ENCODE measurements at places on chromosomes 12 and 14. TPM values are rescaled to one million over a fixed set of nuclear protein-coding genes. Genes with fewer than 3 reads are reported as not detected.

RPS6KL1 gene
- 12.8 TPM for total RNA-seq

LRP1 gene
- 0.42 TPM for total RNA-seq

MDGA2 gene
- total RNA-seq, result not detected

SPIC gene
- not detected for total RNA-seq

- peaks cover 25% of the 10 kb centered on the region for H3K27me3 ChIP-seq
- H3K4me1 ChIP-seq, result no peaks in the 10 kb centered on the region
- H3K36me3 ChIP-seq, result no peaks in the 10 kb centered on the region
- no peak overlapping the region for H3K27ac ChIP-seq
Measured at GRCh38 chr12:69095765-69096477, 143.4 kb upstream of the CPSF6 start.

- H3K36me3 ChIP-seq, result peaks cover 13% of the 10 kb centered on the region
- no peak for DNase-seq
- H3K27me3 ChIP-seq, result no peaks in the 10 kb centered on the region
- H3K27ac ChIP-seq, result peak overlapping the region; percentile 60
- H3K4me1 ChIP-seq, result peaks cover 72% of the 10 kb centered on the region
- peak overlapping the region; percentile 89 for H3K4me3 ChIP-seq
Measured at GRCh38 chr12:120115692-120116440, 687 bp downstream of the RAB35 start.

DNA sequence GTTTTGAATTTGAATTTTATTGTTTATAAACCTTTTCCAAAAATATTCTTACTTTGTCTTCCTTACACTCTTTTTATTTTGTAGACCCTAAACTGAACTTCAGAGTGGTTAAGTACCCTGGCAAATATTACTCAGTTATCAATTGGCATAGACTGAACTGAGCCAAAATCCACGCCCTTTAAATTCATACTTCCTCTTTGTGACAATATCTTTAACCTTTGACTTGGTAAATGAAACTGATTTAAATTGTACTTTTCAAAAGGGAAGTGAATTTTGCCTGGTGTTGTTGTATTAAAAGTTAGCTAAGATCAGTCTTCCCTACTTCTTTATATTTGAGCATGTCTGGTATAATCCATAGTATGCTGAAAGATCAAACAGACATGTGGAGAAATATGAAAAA, 184.3 kb upstream of the USP15 start:
- no peak for DNase-seq
- H3K36me3 ChIP-seq, result no peaks in the 10 kb centered on the region
- H3K4me1 ChIP-seq, result no peaks in the 10 kb centered on the region
- H3K4me3 ChIP-seq, result no peak overlapping the region
- no peaks in the 10 kb centered on the region for H3K27me3 ChIP-seq

DNA sequence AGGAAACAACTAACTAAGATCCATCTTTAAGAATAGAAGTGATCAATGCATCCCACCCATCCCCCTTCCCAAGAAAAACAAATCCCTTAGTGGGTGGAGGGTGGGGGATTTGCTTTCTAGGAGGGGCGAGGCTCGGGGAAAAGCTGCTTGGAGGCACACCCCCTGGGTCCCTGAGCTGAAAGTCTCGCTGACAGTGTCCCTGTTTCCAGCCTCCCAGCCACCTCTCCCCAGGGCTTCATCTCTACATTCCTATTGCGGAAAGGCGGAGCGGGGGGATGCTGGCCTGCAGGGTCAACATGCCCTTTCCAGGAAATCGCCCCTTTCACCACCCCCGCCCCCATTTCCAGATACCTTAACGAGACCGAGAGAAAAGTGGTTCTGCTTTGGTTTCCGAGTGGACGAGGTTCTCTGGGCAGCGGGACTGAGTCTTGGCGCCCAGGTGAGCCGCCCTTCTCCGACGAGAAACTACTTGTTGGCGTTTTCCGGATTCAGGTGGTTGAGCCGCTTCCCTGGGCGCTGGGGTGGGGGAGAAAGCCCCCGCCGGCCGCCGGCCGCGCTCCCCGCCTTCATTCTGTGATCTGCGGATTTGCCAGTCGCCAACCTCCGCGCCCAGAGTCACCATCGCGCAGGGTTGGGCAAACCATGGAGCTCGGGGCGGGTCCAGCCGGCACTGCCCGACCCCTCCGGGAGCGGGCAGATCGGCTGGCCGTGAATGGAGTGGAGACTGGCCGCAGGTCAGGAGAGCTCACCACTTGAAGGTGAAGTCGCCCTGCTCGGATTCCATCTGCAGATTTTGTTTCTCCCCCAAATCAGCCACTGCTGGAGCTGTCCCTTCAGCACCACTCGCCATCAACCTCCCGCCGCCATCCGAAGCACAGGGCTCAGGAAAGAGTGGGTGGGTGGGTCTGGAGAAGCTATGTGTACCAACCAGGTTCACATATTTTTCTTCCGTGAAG, 505 bp downstream of the KCNC2 start:
- peaks cover 9% of the 10 kb centered on the region for H3K36me3 ChIP-seq
- H3K4me3 ChIP-seq, result no peak overlapping the region
- no peak for DNase-seq
- peaks cover 23% of the 10 kb centered on the region for H3K27me3 ChIP-seq
- H3K27ac ChIP-seq, result no peak overlapping the region
- peaks cover 4% of the 10 kb centered on the region for H3K4me1 ChIP-seq

DNA sequence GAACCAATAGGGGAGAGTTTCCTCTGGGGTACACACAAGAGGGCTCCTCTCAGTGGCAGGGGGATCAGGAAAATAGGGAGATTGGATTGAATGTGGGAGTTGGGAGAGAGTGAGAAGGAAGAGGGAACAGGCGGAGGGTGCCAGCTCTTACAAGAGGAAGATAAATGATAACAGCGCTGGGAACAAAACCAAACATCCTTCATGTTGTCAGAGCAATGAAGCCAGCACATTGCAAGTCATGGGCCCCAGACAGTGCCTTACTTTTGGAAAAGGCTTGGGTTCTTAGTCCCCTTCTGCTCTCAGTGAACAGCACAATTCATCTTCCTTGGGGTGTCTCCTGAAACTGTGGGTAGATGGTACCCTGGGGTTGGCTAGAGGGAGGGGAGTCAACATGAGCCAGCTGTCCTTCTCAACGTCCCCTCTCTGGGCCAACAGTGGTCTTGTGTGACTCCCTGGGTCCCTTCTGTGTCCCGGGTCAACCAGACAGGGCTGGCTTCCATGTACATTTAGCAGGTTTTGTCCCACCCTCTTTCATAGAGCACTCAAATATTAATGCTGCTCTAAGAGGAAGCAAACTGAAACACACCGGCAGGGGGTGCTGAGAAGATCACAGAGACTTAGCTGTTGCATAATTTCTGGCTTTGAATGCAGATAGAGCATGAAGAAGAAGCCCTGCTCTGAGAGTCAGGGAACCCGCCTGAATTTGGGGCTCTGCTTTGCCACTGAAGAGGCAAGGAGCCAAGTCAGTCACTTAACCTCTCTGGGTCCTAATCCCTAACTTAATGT, 138.5 kb downstream of the ESRRB start:
- no peaks in the 10 kb centered on the region for H3K4me1 ChIP-seq
- no peak overlapping the region for H3K27ac ChIP-seq
- H3K36me3 ChIP-seq, result no peaks in the 10 kb centered on the region
- H3K27me3 ChIP-seq, result peaks cover 27% of the 10 kb centered on the region
- H3K4me3 ChIP-seq, result no peak overlapping the region
- peak; percentile 20 for DNase-seq

- H3K27me3 ChIP-seq, result peaks cover 29% of the 10 kb centered on the region
- H3K4me3 ChIP-seq, result no peak overlapping the region
- no peak for DNase-seq
- H3K36me3 ChIP-seq, result no peaks in the 10 kb centered on the region
- no peaks in the 10 kb centered on the region for H3K4me1 ChIP-seq
- H3K27ac ChIP-seq, result no peak overlapping the region
Measured at GRCh38 chr14:64324461-64324860, 30.3 kb upstream of the ESR2 start.

DNA sequence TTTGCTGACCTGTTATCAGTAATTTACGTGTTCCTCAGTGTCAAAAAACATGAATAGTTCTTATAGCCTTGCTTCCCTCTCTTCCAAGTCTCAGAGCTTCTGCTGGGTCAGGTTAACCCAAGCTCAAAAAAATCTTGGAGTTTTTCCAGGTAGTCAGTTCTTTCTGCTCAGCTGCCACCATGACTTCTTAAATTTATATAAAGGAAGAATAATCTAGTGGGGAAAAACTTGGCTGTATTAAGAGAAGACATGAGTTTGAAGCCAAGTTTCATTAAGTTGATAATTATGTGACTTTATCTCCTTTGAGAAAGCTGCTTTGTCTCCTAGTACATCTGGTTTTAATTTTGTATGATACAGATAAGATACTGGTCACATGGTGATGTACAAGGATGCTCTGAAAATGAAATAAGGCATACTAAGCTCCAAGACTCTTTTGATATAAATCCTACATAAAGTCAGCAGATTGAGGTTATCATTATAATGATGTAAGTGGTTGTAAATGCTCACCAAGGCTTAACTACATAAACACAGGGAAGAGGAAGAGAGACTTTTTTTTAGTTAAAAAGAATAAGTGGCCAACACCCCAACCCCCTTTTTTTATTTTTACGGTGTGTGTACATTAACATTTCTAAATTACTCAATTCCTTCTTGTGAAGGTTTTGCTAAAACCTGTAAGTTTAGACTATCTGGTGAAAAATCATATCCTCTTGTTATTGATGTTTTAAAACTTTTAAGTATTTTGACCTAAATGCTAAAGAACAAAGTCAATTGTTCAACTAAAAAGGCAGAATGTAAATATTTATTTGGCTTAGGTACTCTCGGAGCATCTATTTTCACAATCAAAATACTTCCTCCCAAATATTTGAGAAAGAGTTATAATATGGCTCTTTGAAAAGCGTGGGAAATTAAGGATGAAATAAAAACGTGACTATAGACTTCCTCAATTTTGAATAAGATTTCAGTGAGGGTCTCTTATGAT, 84.1 kb upstream of the SLC38A2 start:
- DNase-seq, result no peak
- H3K36me3 ChIP-seq, result no peaks in the 10 kb centered on the region
- H3K27ac ChIP-seq, result peak overlapping the region; percentile 16

GRCh38 chr14:32244404-32244803, 41.3 kb upstream of the RNU6-8 start:
- H3K4me1 ChIP-seq, result no peaks in the 10 kb centered on the region
- DNase-seq, result no peak
- H3K27me3 ChIP-seq, result peaks cover 3% of the 10 kb centered on the region

DNA sequence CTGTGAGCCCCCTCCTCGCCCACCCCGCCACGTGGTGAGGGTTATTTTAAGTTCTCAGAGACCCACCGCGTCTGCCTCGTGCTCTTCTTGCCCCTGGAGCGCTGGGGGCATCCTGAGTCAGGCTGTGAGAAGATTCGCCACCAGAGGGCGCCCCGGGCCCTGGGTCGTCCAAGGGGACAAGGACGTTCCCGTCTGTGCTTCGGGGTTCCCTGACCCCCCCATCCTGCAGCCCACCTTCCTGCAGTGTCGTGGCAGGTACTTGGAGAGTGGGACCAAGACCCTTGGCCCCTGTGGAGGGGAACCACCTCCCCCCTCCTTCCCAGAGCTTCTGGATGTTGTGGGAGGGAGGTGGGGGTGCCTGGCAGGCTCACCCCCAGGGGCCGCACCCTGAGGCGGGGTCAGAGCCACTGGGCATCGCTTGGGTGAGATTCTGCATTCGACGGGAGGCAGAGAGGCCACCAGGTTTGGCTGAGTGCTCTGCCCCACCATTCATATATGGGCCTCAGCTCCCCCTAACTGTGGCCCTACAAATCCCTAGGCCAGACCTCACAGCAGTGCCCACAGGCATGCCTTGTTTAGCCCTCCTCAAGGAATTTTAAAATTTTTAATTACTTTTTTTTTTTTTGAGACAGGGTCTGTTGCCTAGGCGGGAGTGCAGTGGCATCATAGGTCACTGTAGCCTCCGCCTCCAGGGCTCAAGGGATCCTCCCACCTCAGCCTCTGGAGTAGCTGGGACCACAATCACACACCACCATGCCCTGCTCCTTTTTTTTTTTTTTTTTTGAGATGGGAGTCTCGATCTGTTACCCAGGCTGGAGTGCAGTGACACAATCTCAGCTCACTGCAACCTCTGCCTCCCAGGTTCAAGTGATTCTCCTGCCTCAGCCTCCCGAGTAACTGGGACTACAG, 17.0 kb downstream of the RHOF start:
- H3K36me3 ChIP-seq, result no peaks in the 10 kb centered on the region
- no peak overlapping the region for H3K4me3 ChIP-seq
- DNase-seq, result peak; percentile 87
- no peaks in the 10 kb centered on the region for H3K27me3 ChIP-seq
- H3K27ac ChIP-seq, result peak overlapping the region; percentile 75
- H3K4me1 ChIP-seq, result peaks cover 5% of the 10 kb centered on the region

DNA sequence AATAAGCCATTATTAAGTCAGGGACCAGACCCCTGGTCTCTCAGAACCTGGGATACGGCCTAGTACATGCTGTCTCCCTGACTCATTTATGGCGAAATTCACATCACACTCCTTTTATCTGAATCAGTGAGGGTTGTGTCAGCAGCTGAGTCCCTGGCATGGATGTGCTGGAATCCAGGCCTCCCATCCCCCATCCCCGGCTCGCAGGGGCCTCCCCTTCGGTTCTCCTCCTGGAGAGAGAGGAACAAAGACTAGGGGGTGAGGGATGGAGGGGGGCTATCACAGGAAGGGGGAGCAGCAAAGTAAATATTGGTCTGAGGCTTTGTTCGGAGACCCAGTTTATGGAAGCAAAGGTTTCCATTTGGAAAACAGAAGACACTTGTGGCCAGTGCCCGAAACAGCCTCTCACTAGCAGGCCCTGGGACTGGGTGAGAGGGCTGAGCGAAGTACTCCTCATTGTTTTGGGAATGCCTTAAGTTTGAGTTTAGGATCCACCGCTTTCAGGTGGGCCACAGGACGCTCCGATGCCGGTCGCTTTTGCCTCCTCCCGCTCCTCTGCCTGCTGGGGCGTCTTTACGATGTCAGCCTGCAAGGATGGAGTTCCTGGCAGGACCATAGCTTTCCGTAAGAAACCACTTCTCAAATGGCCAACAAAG, 145.0 kb downstream of the PRKCH start:
- H3K27me3 ChIP-seq, result no peaks in the 10 kb centered on the region
- no peak overlapping the region for H3K4me3 ChIP-seq
- no peak for DNase-seq
- no peak overlapping the region for H3K27ac ChIP-seq
- H3K36me3 ChIP-seq, result peaks cover 34% of the 10 kb centered on the region

DNA sequence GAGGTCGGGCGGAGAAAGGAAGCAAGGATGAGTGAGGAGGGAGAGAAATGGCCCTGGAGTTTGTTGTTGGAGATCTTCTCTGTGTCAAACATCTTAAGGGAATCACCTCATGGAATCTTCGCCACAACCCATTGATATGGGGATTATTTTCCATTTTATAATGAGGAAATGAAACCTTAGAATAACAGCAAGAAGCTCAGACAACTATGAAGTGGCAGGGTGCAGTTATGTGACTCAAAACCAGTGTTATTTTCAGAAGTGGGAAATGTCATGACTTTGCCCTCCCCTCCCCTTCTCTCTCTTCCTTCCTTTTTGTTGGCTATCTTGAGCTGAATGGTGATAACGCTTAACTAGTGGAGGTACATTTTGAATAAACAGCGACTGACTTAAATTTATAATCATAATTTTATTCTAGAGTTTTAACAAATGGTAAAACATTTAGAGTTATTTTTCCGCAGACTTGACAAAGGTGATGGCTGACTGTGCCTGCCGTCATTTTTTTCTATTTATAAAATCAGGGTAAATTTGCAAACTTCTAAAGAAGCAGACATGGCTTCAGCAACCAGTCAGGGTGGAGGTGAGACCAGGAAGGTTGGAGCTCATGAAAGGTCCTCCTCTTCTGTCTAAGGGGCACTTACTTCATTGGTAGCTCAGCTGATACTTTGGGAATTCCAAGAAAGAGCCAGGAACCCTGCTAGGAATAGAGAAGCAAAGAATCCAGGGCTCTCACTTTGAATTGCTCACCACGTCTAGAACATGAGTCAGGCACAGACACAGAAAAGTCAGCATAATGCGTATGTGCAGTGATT, 232.4 kb downstream of the RGS6 start:
- H3K27ac ChIP-seq, result no peak overlapping the region
- H3K4me1 ChIP-seq, result no peaks in the 10 kb centered on the region
- DNase-seq, result no peak
- H3K27me3 ChIP-seq, result peaks cover 36% of the 10 kb centered on the region
- H3K36me3 ChIP-seq, result no peaks in the 10 kb centered on the region
- H3K4me3 ChIP-seq, result no peak overlapping the region
